A549 treated with GW870086 at 1 μM for 4 hours (cell line): ENCODE measurements at places on chromosomes 12 and 14. TPM values are rescaled to one million over a fixed set of nuclear protein-coding genes. Genes with fewer than 3 reads are reported as not detected.

The MAP1LC3B2 gene
- total RNA-seq: 1.3 to 1.6 TPM (median 1.3 TPM) in 5 replicates

The IGFBP6 gene
- 155 to 267 TPM (median 231 TPM) in 5 replicates for total RNA-seq

The EFS gene
- not detected in 5 replicates for total RNA-seq

The TAS2R20 gene
- 0.09 to 0.21 TPM in 2 of 5 replicates, not detected in the others for total RNA-seq

The ARHGAP9 gene
- total RNA-seq: 0.24 to 0.94 TPM (median 0.82 TPM) in 5 replicates

The SLC7A7 gene
- total RNA-seq: 18.5 to 20.1 TPM (median 18.8 TPM) in 5 replicates

The KLRB1 gene
- total RNA-seq: not detected in 5 replicates

The MDGA2 gene
- 0.03 TPM in 1 of 5 replicates, not detected in the others for total RNA-seq

The SMOC1 gene
- total RNA-seq: 14.6 to 20.9 TPM (median 17.7 TPM) in 5 replicates

The PLA2G1B gene
- total RNA-seq: not detected in 5 replicates

The SDR39U1 gene
- 42.3 to 50.6 TPM (median 48.6 TPM) in 5 replicates for total RNA-seq

The OR9K2 gene
- not detected in 5 replicates for total RNA-seq

The RASSF8 gene
- total RNA-seq: 5.6 to 10.5 TPM (median 9.0 TPM) in 5 replicates

The IL22 gene
- total RNA-seq: not detected in 5 replicates

The CDCA3 gene
- 70.8 to 86.2 TPM (median 80.8 TPM) in 5 replicates for total RNA-seq

The SMIM41 gene
- total RNA-seq: not detected in 5 replicates

The CD9 gene
- 263 to 289 TPM (median 285 TPM) in 5 replicates for total RNA-seq

The LRP1-AS gene
- total RNA-seq: not detected in 5 replicates

The CCDC196 gene
- not detected in 5 replicates for total RNA-seq

The DYNC1H1 gene
- 207 to 246 TPM (median 219 TPM) in 5 replicates for total RNA-seq

The NXPH4 gene
- total RNA-seq: 4.1 to 5.8 TPM (median 5.1 TPM) in 5 replicates

The HPD gene
- total RNA-seq: 1.6 to 2.2 TPM (median 2.0 TPM) in 5 replicates

The KRT83 gene
- 2.9 to 7.2 TPM (median 6.3 TPM) in 5 replicates for total RNA-seq

The SELPLG gene
- 0.63 to 1.1 TPM (median 1.1 TPM) in 5 replicates for total RNA-seq

The PAPLN gene
- total RNA-seq: 4.3 to 6.5 TPM (median 5.4 TPM) in 5 replicates

The OTX2 gene
- total RNA-seq: not detected in 5 replicates

The RAB3IP gene
- total RNA-seq: 12.4 to 18.0 TPM (median 16.5 TPM) in 5 replicates

The OR11H12 gene
- total RNA-seq: not detected in 5 replicates

The KRT80 gene
- total RNA-seq: 30.3 to 43.4 TPM (median 36.8 TPM) in 5 replicates

The C14orf93 gene
- total RNA-seq: 2.3 to 3.7 TPM (median 3.5 TPM) in 5 replicates

The PLEKHD1 gene
- 0.03 to 0.07 TPM (median 0.03 TPM) in 3 of 5 replicates, not detected in the others for total RNA-seq

The ACOT6 gene
- not detected in 5 replicates for total RNA-seq

The MYO1A gene
- total RNA-seq: 0.14 to 0.71 TPM (median 0.33 TPM) in 5 replicates
